ENCODE measurements at places on chromosomes 2 and 18. TPM values are rescaled to one million over a fixed set of nuclear protein-coding genes. Genes with fewer than 3 reads are reported as not detected.

GRCh38 chr2:217357886-217358620 is 498.2 kb upstream of the TNP1 start:
- H3K4me3 ChIP-seq = no peak overlapping the region
- H3K4me1 ChIP-seq = no peaks in the 10 kb centered on the region
- H3K36me3 ChIP-seq = no peaks in the 10 kb centered on the region
- H3K27ac ChIP-seq = no peak overlapping the region
- no peak for DNase-seq
- H3K27me3 ChIP-seq = no peaks in the 10 kb centered on the region

The KHK gene
- 12.3 TPM for total RNA-seq

DNA sequence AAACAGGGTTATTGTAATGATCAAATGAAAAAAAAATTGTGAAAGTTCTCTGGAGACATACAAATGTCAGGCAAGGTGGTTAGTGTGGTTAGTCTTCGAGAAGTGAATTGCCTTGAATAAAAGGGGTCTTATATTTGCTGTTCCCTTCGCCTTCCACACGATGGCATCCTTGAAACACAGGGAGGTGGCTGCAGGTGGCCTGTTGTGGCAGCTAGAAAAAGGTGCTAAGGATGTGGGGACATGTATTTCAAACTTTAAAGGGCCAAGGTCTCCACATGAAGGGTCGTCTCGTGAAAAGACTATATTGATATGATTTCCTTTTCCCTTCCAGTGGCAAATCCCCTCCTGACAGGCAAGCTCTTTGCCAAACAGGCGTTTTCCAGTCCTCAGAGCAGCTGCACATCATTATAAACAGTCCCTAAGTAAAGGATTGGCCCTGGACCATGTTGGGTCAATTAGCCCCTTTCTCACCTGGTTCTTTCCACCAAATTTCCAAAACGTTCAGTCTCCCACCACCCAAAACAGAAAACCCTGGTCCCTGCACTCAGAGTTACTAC is 68.5 kb downstream of the COPS8 start:
- no peaks in the 10 kb centered on the region for H3K27me3 ChIP-seq
- peaks cover 34% of the 10 kb centered on the region for H3K4me1 ChIP-seq
- DNase-seq = peak; percentile 36
- H3K36me3 ChIP-seq = peaks cover 4% of the 10 kb centered on the region

The SOWAHC gene
- 1.7 TPM for total RNA-seq

The GATA6 gene
- not detected for total RNA-seq

The CYP1B1 gene
- total RNA-seq = 8.6 TPM

The ADCYAP1 gene
- not detected for total RNA-seq

DNA sequence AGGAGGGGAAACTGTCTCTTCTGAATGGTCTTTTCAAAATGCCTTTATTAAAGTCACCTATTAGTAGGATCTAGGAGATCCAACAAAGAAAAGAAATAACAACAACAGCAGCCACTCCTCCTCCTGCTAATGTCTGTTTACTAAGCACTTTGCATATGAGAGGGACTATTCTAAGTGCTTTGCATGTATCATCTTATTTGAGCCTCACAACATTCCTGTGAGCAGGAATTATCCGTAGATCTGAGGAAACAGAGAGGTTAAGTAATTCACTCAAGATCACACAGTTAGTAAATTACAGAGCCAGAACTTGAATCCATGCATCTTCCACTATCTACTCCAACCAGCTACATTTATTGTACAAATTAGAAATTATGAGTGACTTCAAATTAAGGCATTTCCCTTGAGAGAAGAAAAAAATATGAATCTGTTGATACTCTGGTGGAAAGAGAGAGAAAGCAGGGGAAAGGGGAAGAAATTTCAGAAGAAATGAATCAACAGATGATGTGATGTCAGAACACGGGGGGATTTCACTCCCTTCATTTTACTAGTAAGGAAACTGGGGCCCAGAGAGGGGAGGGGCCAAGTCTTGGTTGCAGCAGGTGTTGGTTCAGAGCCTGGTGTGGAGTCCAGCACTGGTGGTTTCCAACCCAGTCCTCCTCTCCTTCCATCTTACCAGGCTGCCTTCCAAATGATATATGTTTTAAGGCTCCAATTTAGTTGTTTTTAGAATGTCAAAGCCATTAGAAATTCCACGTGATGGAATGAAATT is 49.7 kb downstream of the TSN start:
- H3K36me3 ChIP-seq = no peaks in the 10 kb centered on the region
- no peak overlapping the region for H3K27ac ChIP-seq
- peaks cover 3% of the 10 kb centered on the region for H3K4me1 ChIP-seq
- no peak for DNase-seq
- H3K27me3 ChIP-seq = peaks cover 18% of the 10 kb centered on the region
- H3K4me3 ChIP-seq = no peak overlapping the region

DNA sequence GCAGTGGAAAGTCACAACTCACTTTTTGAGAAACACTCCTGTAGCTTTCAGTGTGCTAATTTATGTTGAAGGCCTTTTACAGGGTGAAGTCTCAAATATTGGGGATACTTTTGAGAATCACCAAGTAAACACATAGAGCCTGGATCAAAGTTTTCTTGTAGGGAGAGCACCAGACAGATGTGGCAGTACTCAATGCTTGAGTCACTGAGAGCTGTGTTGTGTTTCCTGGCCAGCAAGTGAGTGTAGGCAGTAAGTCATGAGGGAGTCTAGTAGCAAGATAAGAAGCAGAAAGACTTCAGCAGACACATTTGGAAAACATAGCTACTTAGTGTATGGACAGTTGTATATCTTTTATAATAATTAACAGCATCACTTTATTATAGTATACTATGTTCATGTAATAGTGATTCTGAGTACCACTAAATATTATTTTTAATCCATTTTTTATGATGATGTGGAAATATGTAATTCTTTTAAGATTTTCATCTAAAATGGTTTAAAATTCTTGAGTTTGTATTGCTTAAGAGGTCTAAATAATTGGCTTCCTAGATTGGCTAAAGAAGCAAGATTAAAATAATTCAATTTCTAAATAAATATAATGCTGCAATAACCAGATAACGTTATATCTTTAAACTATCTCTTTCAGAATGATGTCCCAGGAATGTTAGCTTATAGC is 12.8 kb downstream of the PSMD1 start:
- no peaks in the 10 kb centered on the region for H3K27me3 ChIP-seq
- peaks cover 22% of the 10 kb centered on the region for H3K4me1 ChIP-seq
- DNase-seq = no peak
- peaks cover 72% of the 10 kb centered on the region for H3K36me3 ChIP-seq
- no peak overlapping the region for H3K4me3 ChIP-seq

GRCh38 chr2:95539836-95540235 is 52.0 kb upstream of the TRIM43 start:
- H3K27ac ChIP-seq = peak overlapping the region; percentile 70
- no peak overlapping the region for H3K4me3 ChIP-seq
- no peak for DNase-seq
- H3K36me3 ChIP-seq = peaks cover 8% of the 10 kb centered on the region

GRCh38 chr2:56244911-56245530 is 61.2 kb downstream of the CCDC85A start:
- no peaks in the 10 kb centered on the region for H3K27me3 ChIP-seq
- no peak overlapping the region for H3K4me3 ChIP-seq
- H3K36me3 ChIP-seq = no peaks in the 10 kb centered on the region

The CD207 gene
- total RNA-seq = not detected

DNA sequence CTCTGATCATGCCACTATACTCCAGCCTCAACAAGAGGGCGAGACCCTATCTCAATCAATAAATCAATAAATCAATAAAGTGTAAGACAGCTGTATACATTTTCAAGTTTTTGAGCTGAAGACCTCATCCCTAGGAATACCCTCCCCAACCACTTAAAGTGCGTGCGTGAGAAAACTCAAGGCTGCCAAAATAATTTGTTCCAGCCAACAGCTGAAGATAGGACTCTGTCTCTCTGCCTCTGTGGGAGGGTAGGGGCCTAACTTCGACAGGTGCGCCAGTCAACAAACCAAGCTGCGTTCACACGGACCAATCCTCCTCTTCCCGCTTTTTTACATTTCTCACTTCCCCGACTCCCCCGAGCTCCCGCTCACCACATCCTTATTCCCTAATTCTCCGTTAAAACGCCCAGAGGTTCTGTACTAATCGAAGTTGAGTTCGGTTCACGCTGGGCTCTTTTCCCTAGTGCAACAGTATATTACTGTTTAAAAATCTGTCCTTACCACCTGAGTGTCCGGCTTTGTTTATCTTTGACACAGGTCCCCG is 618 bp downstream of the POLR2D start:
- no peaks in the 10 kb centered on the region for H3K27me3 ChIP-seq
- H3K27ac ChIP-seq = peak overlapping the region; percentile 91
- peak overlapping the region; percentile 100 for H3K4me3 ChIP-seq
- H3K4me1 ChIP-seq = peaks cover 26% of the 10 kb centered on the region
- peak; percentile 13 for DNase-seq
- peaks cover 30% of the 10 kb centered on the region for H3K36me3 ChIP-seq

GRCh38 chr2:27270131-27270530 is 5.1 kb upstream of the DNAJC5G start:
- H3K4me1 ChIP-seq = no peaks in the 10 kb centered on the region
- peaks cover 24% of the 10 kb centered on the region for H3K27me3 ChIP-seq
- no peak overlapping the region for H3K27ac ChIP-seq
- DNase-seq = no peak
- H3K4me3 ChIP-seq = no peak overlapping the region

The CNDP1 gene
- 0.09 TPM for total RNA-seq

- H3K36me3 ChIP-seq = no peaks in the 10 kb centered on the region
- no peak for DNase-seq
- H3K27me3 ChIP-seq = no peaks in the 10 kb centered on the region
- no peaks in the 10 kb centered on the region for H3K4me1 ChIP-seq
- H3K27ac ChIP-seq = no peak overlapping the region
Observed at GRCh38 chr2:60445684-60446179, 107.7 kb downstream of the BCL11A start.

The FBXO41 gene
- total RNA-seq = 25.3 TPM

- H3K36me3 ChIP-seq = peaks cover 5% of the 10 kb centered on the region
- no peak overlapping the region for H3K27ac ChIP-seq
- no peak for DNase-seq
- H3K4me3 ChIP-seq = no peak overlapping the region
- H3K27me3 ChIP-seq = no peaks in the 10 kb centered on the region
Observed at GRCh38 chr2:74227646-74228045, 29.2 kb downstream of the MTHFD2 start.

The CFC1 gene
- not detected for total RNA-seq

GRCh38 chr2:45709137-45709536 is 57.7 kb downstream of the PRKCE start:
- H3K27me3 ChIP-seq = no peaks in the 10 kb centered on the region
- no peak overlapping the region for H3K4me3 ChIP-seq
- no peak for DNase-seq

DNA sequence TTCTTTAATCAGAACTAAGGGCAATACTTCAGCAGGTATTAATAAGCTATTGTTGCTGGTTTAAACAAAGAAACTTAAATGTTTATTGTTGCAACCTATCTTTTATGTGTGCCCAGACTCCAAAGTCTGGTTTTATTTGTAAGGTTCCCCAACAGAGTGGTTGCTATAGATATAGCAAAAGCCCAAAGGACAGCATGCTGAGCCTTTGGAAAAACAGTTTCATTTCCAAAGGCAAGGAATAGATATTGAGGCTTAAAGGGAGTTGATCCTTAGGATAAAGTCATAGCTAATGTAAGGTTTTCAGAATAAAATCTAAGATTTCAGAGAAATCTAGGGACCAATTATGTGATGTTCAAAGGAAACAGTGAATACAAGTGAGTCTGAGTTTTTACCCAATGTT is 413.2 kb upstream of the SLC14A2 start:
- no peak for DNase-seq
- peaks cover 11% of the 10 kb centered on the region for H3K27me3 ChIP-seq
- peaks cover 1% of the 10 kb centered on the region for H3K4me1 ChIP-seq
